Activated CD4-positive, alpha-beta T cell treated with anti-CD3 and anti-CD28 coated beads, Interleukin-2, amount 50 U/mL, for 24 hours (primary cell): ENCODE measurements at places on chromosomes 13 and 19.

GRCh38 chr19:1424192-1424955 is 13.8 kb upstream of the RPS15 start:
- no peak for DNase-seq

- no peak for DNase-seq
Observed at GRCh38 chr13:21109168-21109567, 47.8 kb upstream of the LATS2 start.

- DNase-seq, result no peak
Observed at GRCh38 chr13:112057736-112058518, 9.0 kb upstream of the SOX1 start.

- DNase-seq, result no peak
Observed at GRCh38 chr13:38664906-38665305, 22.0 kb upstream of the FREM2 start.

GRCh38 chr13:23618341-23618740 is 48.1 kb downstream of the TNFRSF19 start:
- no peak for DNase-seq

DNA sequence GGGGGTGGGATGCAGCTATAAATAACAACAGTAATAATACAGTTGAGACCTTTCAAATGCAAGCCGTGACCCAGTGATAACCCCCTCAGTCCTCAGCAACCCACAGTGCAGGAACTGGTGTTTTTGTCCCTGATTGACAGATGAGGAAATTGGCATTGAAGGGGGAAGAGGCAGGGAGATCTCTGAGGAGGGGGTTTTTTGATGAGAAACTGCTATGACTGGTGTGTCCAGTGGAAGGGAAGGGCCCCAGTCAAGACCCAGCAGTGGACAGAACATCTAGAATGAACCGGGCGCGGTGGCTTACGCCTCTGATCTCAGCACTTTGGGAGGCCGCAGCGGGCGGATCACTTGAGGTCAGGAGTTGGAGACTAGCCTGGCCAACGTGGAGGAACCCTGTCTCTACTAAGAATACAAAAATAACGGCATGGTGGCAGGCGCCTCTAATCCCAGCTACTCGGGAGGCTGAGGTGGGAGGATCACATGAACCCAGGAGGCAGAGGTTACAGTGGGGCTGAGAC is 1.9 kb downstream of the MAP1S start:
- DNase-seq, result no peak

DNA sequence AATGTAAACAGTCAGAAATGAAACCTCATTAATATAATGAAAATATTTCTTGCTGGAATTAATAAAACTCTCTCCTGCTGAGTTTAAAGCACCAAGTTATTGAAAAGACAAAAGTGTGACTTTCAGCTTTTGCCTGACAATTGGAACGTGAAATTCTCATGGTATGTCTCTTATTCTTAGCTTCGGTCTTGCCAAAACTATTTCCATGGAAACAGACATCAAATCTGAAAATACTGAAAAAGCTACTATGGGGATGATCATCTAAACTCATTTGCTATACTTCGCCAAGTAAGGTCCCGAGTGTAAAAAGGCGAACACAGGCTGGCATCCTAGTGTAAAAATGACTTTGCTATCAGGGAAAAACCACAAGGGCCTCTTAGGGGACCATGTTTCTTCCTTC is 22.8 kb downstream of the HTR2A start:
- no peak for DNase-seq

GRCh38 chr19:5600797-5601196 is 21.8 kb downstream of the SAFB2 start:
- DNase-seq, result no peak

DNA sequence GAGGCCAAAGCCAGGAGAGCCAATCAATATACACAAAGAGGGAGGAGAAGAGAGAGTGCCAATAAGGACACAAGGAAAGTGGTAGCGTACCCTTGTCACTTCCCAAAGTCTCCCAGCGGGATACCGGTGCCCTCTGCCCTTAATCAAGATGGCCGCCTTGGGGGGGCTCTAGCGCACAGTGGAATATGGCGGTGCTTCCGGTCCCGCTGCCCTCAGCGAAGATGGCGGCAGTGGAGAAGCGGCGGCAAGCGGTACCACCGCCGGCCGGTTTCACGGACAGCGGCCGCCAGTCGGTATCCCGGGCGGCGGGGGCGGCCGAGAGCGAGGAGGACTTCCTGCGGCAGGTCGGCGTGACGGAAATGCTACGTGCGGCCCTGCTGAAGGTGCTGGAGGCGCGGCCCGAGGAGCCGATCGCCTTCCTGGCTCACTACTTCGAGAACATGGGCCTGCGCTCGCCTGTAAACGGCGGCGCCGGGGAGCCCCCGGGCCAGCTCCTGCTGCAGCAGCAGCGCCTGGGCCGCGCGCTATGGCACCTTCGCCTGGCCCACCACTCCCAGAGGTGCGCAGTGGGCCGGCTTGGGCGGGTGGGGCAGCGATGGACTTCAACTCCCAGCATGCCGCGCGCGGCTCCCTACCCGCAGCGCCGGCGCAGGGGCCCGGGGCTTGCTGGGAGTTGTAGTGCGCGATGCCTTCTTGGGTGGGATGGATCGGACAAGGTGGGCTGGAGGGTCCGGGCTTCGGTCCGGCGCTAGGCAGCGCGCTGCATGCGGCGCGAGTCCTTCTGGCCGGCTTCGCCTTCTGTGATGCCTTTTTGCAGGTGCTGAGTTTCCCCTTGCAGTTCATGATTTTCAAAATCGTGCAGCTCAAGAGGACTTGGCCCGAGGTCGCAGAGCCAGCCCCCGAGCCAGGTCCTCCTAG is at the start of gene TPGS1:
Gene TPGS1, plus strand, starts transcription at position 212 of the 918 bp plus-strand sequence. Its CDS starts 10 bp downstream, at position 222.
- peak; percentile 66 for DNase-seq

DNA sequence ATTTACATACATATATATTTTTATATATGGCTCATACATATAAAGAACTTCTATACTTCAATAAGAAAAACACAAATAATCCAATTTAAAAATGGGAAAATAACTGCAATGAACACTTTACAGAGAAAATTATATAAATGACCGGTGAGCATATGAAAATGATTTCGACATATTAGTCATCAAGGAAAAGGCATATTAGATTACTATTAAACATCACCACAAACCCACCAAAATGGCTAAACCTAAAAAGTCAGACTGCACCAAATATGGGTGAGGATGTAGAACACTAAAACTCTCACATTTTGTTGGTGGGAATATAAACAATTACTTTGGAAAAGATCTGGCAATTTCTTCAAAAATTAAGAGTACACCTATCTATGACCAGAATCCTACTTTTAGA is 316.2 kb downstream of the ENOX1 start:
- no peak for DNase-seq

GRCh38 chr19:50878851-50879250 is 5.6 kb downstream of the KLK2 start:
- no peak for DNase-seq

DNA sequence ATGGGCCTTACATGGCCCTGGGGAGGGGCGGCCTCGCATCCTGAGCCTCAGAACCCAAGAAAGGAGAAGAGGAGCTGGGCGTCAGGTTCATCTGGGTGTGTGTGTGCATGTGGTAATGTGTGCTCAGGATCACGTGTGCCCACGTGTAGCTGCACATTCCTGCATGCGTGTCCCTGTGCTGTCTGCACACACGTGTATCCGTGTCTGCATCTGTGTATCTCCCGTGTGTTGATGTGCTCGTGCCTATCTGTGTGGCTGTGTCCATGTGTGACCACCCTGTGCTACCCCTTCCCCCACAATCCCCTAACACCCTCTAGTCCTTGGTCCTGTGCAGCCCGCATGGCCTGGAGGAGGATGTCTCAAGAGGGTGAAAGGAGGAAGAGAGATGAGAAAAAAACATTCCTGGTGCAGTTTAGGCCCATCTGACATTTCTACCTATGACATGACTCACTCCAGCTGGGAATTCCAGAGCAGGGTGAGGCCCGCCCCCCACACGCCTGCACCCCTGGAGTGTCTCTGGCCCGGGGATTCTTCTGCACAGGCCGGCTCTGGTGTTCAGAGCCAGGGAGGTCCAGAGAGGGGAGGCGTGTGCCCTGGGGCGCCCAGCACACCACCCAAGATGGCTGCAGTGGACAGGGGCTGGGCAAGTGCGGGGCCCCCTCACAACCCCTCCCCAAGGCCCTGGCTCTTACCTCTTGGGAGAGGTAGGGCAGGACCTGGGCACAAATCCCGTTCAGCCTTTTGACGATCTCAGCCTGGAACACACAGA is 7.1 kb downstream of the TLE5 start:
- no peak for DNase-seq

DNA sequence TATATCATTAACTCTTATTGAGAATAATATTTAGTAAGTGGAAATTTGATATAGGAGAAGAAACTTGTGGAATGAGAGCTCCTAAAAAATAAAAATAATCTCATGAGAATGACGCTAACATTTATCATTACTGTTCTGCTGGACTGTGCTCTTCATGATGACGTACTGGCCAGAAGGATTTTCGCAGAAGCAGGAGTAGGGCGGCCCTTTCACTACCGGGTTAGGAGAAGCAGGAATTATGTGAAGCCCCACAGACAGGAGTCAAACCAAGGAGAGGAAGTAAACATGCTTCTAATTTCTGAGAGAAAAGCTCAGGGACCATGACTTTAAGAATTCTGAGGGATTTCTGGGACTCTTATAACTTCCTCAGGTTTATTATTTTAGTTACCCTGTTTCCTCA is 195.1 kb downstream of the VWA8 start:
- DNase-seq, result no peak

- no peak for DNase-seq
Observed at GRCh38 chr13:36377826-36378468, 31.8 kb upstream of the SPART start.

DNA sequence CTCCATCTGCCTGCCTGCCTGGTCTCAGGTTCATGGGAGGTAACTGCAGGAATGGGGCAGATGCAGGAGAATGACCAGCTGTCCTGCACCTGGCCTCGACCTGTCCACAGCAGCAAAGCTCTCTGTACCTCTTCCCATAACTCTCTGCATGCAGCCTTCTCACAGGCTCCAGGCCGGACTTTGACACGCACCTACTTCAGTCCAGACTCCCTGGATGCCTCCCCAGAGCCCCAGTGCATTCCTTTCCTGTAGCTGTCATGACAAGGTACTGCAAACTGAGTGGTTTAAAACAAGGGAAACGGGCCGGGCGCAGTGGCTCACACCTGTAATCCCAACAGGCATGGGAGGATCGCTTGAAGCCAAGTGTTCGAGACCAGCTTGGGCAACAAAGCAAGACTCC is 3.3 kb downstream of the NANOS2 start:
- DNase-seq, result no peak
